Spleen (tissue), 13 donors: ENCODE measurements at places on chromosomes 6 and 20.

DNA sequence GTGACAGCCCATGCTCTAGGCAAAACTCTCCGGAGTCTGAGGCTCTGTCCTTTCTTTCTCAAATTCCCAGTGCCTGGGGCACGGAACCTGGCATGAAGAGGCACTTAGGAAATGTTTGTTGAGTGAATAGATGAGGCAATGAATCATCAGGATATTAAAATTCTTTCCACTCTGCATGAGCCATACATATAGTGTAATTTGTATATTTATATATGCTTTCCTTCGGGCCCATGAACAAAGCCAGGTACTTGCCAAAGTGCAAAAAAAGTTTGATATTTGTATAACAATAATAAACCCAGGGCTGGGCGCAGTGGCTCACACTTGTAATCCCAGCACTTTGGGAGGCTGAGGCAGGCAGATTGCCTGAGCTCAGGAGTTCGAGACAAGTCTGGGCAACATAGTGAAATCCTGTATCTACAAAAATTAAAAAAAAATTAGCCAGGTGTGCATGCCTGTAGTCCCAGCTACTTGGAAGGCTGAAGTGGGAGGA lies 212.3 kb upstream of the ZNF217 start:
- no peak for DNase-seq
- H3K27ac ChIP-seq = no peak overlapping the region
- H3K36me3 ChIP-seq = no peaks in the 10 kb centered on the region
- no peaks in the 10 kb centered on the region for H3K27me3 ChIP-seq
- H3K4me1 ChIP-seq = no peaks in the 10 kb centered on the region
- no peak overlapping the region for H3K4me3 ChIP-seq

DNA sequence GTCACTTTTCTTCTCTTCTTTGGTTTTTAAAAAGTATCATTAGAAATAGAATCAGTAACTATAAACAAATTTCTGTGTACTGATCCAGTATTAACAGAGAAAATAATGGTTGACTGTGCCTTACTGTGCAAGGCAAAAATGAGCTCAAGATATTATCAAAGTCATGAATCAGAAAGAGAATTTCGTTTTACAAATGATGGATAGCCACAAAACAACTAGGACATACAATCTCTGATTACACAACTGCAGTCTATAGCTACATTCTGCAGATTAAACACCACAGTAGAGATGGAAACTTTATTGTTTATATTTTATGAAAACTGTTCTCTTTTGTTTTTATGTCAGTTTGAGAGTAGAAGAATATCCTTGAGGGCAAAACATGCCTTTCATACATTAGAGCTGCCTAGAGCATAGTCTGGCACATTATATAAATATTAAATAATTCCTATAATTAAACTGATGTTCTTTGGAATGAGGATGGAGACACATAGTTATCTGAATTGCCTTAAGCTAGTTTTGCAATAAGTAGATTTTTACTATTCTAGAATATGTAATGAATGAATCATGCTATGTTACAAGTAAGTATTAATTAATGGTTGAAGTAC lies 333.1 kb downstream of the LAMA2 start:
- H3K27me3 ChIP-seq = no peaks in the 10 kb centered on the region
- no peak for DNase-seq
- H3K4me1 ChIP-seq = no peaks in the 10 kb centered on the region
- no peaks in the 10 kb centered on the region for H3K36me3 ChIP-seq
- H3K4me3 ChIP-seq = no peak overlapping the region
- H3K27ac ChIP-seq = no peak overlapping the region

- no peaks in the 10 kb centered on the region for H3K36me3 ChIP-seq
- no peak overlapping the region for H3K27ac ChIP-seq
- no peak for DNase-seq
- H3K4me1 ChIP-seq = no peaks in the 10 kb centered on the region
- no peak overlapping the region for H3K4me3 ChIP-seq
Observed at GRCh38 chr20:9739991-9740390, 98.9 kb downstream of the PAK5 start.

- DNase-seq = no peak
- no peaks in the 10 kb centered on the region for H3K36me3 ChIP-seq
- no peaks in the 10 kb centered on the region for H3K27me3 ChIP-seq
- no peak overlapping the region for H3K4me3 ChIP-seq
- H3K27ac ChIP-seq = no peak overlapping the region
Observed at GRCh38 chr20:6718662-6719368, 48.7 kb upstream of the BMP2 start.

- H3K27ac ChIP-seq = no peak overlapping the region
- peaks cover 40% of the 10 kb centered on the region for H3K4me1 ChIP-seq
- DNase-seq = no peak
- H3K27me3 ChIP-seq = peaks cover 86% of the 10 kb centered on the region
- no peak overlapping the region for H3K4me3 ChIP-seq
Observed at GRCh38 chr6:170297576-170298330, 6.9 kb upstream of the DLL1 start.

GRCh38 chr6:89505847-89506246 lies 72.9 kb downstream of the ANKRD6 start:
- H3K36me3 ChIP-seq = no peaks in the 10 kb centered on the region
- no peak overlapping the region for H3K27ac ChIP-seq
- DNase-seq = no peak
- no peaks in the 10 kb centered on the region for H3K4me1 ChIP-seq

DNA sequence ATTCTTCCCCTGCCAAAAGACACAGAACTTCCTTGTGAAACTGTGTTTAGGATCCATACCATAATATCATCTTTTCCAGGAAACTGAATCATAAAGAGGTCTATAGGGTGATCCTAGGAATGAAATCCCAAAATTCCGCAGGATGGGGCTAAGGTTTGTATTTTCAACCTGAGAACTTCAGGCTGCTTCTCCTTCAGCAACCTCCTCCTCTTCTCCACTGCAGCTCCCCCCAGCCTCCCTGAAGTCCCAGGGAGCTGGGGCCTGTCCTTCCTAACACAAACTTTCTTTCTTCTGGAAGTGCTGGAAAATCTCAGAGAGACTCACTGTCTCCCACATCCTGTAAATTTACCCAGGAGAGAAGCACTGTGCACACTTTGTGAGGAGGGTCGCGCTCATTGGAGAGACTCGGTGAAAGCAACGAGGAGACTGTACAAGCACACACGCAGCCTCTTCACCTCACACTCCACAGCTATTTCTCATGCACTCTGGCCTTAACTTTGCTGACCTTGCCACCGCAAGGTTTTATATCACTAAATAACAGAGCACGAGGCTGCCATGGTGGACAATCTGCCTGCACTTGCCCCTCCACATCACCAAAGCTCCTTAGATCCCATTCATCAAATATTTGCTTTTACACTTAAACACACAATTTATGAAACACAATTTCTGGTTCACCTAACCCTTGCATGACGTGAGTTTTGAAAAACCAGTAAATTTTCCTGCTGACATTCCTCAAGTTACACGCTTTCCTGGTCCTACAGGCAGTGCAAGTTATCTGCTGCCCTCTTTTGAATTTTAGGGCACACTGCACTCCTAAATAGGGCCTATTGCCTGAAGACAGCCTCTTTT lies 14.3 kb downstream of the ID4 start:
- H3K27me3 ChIP-seq = no peaks in the 10 kb centered on the region
- no peaks in the 10 kb centered on the region for H3K4me1 ChIP-seq
- no peak overlapping the region for H3K27ac ChIP-seq

DNA sequence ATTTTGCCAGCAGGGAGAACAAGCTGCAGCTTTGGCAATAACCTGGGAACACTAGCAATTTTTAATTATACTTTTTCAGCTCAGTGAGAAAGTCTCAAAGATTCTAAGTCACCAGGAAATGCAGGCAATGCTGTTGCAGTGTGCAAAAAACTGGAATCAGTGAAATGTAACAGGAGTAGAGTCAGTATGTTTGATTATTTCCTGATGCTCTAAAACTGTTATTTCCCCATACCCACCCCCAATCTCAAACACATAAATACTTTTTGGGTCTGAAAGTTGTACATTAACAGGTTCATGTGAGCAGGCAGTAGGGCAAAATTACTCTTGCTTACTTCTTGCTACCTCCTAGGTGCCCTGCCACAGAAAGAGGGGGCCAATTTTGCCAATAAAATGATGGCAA lies 65.4 kb upstream of the BEND6 start:
- H3K36me3 ChIP-seq = no peaks in the 10 kb centered on the region
- peak overlapping the region; percentile 49 for H3K27ac ChIP-seq
- no peak for DNase-seq
- H3K4me1 ChIP-seq = peaks cover 5% of the 10 kb centered on the region
- no peak overlapping the region for H3K4me3 ChIP-seq

DNA sequence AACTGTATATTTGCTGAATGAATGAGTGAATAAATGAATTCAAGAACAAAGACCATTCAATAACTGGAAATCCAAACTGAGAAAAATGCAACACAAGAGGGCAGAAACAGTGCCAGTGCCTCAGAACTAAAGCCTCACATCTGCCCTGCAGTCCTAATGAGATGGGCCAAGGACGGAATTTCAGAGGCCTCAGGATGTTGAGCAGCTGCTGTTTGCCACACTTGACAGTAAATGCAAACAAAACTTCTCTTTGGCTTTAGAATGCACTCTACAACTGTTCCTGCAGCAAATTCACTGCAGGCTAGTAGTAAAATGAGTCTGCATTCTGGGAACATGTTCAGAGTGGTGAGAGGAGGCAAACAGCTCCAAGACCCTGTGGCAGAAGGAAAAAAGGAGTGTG lies 177.6 kb upstream of the LRFN2 start:
- H3K27me3 ChIP-seq = no peaks in the 10 kb centered on the region
- H3K36me3 ChIP-seq = no peaks in the 10 kb centered on the region
- DNase-seq = no peak
- H3K4me1 ChIP-seq = no peaks in the 10 kb centered on the region
- H3K4me3 ChIP-seq = no peak overlapping the region

GRCh38 chr6:38527371-38527770 lies 112.4 kb downstream of the BTBD9 start:
- H3K27ac ChIP-seq = no peak overlapping the region
- H3K4me3 ChIP-seq = no peak overlapping the region
- no peaks in the 10 kb centered on the region for H3K4me1 ChIP-seq
- DNase-seq = no peak
- H3K27me3 ChIP-seq = no peaks in the 10 kb centered on the region

DNA sequence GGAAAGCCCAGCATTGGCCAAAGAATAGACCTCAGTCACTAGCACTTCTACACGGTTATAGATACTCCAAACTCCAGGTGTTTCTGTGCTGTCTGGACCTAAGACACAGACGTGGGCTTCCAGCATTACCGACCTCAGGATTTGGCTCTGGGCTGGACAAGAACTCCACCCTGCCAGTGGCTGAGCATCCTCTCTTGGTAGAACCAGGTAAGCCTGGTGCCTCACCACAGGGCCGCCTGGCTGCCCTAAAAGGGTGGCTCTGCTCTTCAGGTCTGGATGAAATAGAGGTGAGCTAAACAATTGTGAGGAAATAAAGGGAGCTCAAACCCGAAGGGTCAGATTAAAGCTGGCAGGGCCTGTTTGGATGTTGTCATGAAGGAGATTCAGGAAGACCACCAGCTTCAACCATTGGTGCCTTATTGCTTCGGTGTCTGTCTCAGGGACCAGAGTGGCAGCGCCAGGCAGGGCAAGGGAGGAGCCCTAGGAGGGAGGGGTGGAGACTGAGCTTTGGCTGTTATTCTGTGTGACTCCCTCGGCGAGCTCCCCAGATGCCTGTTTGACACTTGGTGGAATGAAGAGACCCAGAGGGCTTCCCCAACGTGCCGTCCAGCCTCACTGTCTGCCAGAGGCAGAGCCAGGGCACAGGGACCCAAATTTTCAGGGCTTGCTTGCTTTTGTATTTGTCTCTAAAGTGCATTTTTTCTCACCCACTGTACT lies 8.6 kb downstream of the SYNDIG1 start:
- no peak overlapping the region for H3K27ac ChIP-seq
- H3K36me3 ChIP-seq = no peaks in the 10 kb centered on the region
- H3K4me1 ChIP-seq = no peaks in the 10 kb centered on the region
- H3K27me3 ChIP-seq = peaks cover 16% of the 10 kb centered on the region

DNA sequence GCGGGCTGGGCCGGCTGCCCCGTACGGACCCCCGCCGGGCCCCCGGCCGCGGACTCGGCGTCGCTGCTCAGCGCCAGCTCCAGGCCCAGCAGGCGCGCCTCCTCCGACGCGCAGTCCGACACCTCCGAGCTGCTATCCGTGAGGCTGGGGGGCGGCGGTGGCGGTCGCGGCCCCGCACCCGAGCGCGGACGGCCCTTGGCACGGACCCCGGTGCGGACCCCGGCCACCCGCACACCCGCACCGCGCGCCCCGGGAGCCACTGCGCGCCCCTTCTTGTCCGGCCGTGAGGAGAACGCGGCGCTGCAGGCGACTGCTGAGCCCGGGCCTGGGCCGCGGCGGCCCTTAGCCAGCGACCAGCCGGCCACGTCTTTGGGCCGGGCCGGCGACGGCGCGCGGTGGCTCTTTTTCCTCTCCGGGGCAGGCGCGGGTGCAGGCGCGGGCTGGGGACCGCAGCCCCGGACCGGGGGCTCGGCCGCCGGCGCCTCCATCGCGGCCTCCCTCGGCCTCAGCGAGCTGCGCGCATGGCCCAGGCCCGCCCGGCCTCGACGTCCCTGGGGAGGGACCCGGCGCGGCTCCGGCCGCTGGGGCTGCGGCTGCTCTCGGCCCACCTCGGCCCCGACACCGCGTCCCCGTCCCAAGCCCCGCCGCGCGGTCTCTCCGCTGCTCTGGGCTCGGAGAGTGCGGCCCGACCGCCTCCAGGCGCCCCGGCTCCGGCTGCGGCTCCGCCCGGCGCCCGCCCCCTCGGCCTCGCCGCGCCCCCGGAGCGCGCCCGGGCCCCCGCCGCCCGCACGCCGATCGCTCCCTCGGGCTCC lies 12.9 kb upstream of the TLDC2 start:
- H3K4me1 ChIP-seq = peaks cover 74% of the 10 kb centered on the region
- H3K27me3 ChIP-seq = no peaks in the 10 kb centered on the region
- peak overlapping the region; percentile 84 for H3K27ac ChIP-seq
- H3K4me3 ChIP-seq = peak overlapping the region; percentile 67

DNA sequence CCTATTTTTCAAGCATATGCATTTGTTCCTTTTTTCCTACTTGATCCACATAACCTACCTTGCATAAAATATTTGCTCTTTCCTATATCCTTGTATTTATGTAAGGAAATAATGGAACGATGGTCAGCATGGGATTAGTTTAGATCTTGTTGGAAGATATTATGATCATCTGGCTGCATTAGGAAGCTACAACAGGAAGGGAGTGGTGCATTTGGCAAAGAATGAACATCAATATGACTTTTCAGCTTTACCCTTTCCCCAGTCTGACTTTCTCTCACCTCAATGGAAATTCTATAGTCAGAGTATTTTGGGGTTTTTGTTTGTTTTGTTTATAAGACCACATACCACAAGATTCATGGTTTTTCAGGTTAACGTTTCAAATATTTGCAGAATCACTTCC lies 66.0 kb downstream of the HS3ST5 start:
- H3K27ac ChIP-seq = no peak overlapping the region
- H3K4me1 ChIP-seq = no peaks in the 10 kb centered on the region
- no peaks in the 10 kb centered on the region for H3K27me3 ChIP-seq
- no peak for DNase-seq
- no peaks in the 10 kb centered on the region for H3K36me3 ChIP-seq

GRCh38 chr6:41966961-41967311 lies 25.3 kb upstream of the CCND3 start:
- H3K4me3 ChIP-seq = no peak overlapping the region
- H3K27me3 ChIP-seq = no peaks in the 10 kb centered on the region

- no peak overlapping the region for H3K27ac ChIP-seq
- no peak overlapping the region for H3K4me3 ChIP-seq
- DNase-seq = no peak
- no peaks in the 10 kb centered on the region for H3K4me1 ChIP-seq
Observed at GRCh38 chr20:39259010-39259803, 297.1 kb downstream of the DHX35 start.

GRCh38 chr20:53255102-53255710 lies 283.0 kb downstream of the TSHZ2 start:
- DNase-seq = no peak
- no peaks in the 10 kb centered on the region for H3K36me3 ChIP-seq
- H3K4me3 ChIP-seq = no peak overlapping the region
- H3K27me3 ChIP-seq = no peaks in the 10 kb centered on the region
- no peak overlapping the region for H3K27ac ChIP-seq
- H3K4me1 ChIP-seq = no peaks in the 10 kb centered on the region

- no peak overlapping the region for H3K4me3 ChIP-seq
- no peaks in the 10 kb centered on the region for H3K27me3 ChIP-seq
- no peak for DNase-seq
Observed at GRCh38 chr6:130198483-130199035, 24.2 kb downstream of the SAMD3 start.
